ENCODE measurements at places on chromosomes 2 and 18.

DNA sequence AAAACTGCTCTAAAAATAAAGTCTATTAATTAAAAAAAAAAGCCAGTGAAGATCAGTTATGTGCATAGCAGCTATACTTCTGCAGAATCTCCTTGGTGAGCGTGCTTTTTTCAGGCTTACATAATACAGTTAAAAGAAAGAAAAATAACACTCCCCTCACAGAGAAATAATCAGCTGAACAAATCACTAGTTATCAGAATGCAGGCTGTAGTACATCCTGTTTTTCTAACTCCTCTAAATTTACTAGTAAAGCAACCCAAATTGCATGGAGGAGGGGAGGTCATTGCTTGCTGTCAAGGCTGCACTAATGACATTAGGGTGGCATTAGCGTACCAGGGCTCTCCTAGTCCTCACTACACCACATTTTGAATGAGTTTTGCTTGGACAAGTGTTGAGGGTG lies 192.2 kb downstream of the PLCL1 start:
- DNase-seq: no peak

DNA sequence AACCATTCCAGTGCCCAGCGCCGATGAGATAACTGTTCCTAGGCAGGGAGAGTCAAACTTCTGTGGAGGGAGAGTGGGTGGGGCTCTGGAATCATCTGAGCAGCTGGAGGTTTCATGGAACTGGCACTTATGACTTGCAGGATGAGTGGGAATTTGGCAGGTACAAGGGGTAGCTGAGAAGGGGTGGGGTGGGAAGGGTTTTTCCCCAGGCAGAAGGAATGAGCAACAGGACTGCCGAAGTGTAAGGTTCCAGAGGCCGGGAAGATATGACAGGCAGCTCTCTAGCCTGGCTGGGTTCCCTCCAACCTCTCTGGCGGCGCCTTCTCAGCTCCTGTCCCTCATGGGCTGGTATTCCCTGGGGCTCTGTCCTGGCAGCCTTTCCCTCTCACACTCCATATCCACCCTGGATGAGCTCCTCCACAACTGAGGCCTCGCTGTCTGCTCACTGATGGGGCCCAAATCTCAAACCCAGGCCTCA lies 2.5 kb upstream of the TET3 start:
- DNase-seq: no peak

- DNase-seq: no peak
These were observed 1207.8 kb upstream of the FAM98A start for GRCh38 chr2:34806891-34807290.

GRCh38 chr18:13437796-13438506 lies 219.4 kb downstream of the LDLRAD4 start:
- no peak for DNase-seq

DNA sequence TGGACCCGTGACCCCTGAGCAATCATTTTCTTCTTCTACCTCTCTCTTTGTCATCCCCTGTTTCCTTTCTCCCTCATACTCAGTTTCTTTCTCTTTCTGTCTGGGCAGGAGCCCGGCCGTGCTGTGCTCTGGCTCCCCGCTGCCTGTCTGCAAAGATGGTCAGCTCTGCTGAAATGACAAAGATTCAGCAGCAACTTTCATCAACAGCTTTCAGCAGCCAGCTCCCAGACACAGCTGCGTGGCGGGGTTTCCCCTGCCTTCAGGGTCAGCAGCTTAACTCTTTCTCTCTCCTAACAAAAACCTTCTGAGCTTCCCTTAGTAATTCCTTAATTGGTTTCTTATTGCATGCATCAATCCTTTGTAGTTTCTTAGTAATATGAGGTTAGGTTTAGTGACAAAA lies 1234.4 kb downstream of the CNTNAP5 start:
- no peak for DNase-seq

GRCh38 chr2:54818226-54818625 lies 94.8 kb downstream of the EML6 start:
- no peak for DNase-seq

GRCh38 chr2:230694241-230694640 lies 18.4 kb upstream of the CAB39 start:
- DNase-seq: no peak

DNA sequence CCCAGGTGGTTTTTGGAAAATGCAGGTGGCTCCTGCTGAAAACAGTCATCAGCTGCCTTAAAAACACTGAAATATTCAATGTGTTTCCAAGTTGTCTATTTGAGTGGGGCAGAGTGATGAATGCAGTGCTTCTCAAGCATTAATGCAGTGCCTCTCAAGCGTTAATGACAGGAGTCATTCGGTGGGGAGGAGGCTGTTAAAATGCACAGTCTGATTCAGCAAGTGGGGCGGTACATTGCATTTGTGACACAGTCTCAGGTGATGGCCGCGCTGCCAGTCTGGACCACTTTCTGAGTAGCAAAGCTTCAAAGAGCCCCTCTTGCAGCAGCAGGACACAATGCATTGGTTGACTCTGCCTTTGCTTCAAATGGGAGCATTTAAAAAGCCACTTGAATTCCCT lies 231.4 kb upstream of the RGPD4 start:
- no peak for DNase-seq

DNA sequence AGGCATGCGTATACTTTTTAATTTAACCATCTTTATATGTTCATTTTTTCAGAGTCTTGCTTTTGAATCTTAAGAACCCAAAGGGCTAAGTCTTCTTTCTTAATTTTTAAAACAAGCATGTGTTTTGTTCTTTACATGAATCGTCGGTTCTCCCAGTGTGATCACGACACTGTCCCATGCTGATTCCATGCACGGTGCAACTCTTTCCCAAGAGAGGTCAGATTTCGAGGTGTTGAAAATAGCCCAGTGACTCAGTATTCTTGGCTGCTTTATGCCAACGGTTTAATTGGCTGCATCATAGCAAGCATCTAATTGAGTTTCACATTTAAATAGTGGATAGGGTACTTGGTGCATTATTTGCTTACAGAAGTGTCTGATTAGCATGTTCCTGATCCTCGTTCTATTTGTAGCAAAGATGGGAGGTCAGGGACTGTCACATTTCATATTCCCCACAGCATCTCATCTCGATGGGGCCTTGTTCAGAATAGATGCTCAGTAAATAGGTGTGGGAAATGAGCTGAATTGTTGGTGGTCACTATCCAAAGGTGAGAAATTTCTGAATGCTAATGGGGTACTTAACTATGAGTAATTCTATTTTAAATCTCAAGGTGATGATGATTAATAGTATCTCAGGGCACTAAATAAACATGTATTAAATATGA lies 2.8 kb downstream of the NPAS2 start:
- DNase-seq: no peak

- DNase-seq: no peak
These were observed 473.5 kb downstream of the RIT2 start for GRCh38 chr18:42641996-42642395.

DNA sequence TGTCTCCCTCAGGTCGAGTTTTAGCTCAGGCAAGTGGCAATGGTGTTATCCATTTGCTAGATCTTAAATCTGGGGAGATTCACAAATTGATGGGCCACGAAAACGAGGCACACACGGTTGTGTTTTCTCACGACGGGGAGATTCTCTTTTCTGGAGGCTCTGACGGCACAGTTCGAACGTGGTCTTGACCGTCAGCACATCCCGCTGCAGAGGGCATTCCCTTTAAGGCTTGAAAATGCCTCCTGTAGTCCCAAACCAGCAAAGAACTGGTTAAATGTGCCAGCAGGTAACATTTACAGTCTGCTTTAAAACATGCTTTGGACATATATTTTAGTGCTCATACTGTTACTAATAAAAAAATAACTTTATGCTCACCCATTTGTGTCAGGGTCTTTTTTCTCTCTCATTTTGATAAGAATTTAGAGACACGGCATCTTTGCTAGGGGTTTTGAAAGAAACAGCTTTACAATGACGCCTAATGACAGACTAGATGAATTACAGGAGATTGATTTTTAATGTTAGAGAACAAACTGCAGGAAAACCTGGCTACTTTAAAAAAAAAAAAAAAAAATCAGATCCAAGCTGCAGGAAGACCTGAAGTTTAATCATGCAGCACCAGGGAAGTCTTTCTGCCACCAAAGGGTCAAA lies 602 bp upstream of the VWC2L start:
- no peak for DNase-seq

GRCh38 chr2:98086491-98087446 lies at the start of gene VWA3B:
VWA3B (plus strand) TSS chr2:98087167; CDS start chr2:98093093, 5,926 bp downstream.
- DNase-seq: no peak

Data from stimulated activated CD8-positive, alpha-beta memory T cell treated with anti-CD3 and anti-CD28 coated beads, Interleukin-4, amount 100 ng/mL, for 4 hours (primary cell).